Stimulated activated CD8-positive, alpha-beta memory T cell treated with anti-CD3 and anti-CD28 coated beads, Interleukin-15, amount 100 ng/mL, for 4 hours (primary cell): ENCODE measurements at places on chromosomes 1 and 21.

DNA sequence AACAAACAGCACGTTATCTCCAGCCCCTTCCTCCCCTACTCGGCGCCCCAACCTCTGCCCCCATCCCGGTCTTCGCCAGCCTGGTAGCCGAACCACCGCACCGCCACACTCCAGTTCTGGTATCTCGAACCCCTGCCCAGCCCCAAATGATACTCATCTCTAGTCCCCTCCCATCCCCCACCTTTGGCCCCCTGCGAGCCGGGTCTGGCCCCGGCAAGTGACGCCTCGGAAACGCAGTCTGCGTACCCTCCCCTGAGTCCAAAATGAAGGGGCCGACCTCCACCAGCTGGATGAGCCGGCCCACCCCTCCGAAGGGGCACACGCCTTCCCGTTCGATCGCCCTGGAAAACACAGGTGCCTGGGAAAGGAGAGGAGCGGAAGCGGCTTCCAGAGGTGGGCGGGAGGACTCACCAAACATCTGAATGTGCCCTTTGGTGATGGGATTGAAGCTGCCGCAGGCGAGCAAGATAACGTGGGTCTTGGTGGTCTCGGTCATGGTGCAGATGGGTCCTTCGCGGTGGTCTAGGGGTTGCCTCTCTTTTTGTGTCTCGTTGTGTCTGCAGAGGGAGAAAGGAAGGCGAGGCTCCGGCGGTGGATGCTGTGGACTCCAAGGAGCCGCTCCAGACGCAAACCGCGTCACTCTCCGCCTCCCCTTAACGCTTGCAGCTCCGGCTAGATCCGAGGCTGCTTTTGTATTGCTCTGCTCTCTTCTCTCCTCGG lies at the start of gene NMNAT2:
NMNAT2 (minus strand) TSS at position 609 of the 720 bp plus-strand sequence; CDS start at position 496, 113 bp downstream.
- DNase-seq, result no peak

DNA sequence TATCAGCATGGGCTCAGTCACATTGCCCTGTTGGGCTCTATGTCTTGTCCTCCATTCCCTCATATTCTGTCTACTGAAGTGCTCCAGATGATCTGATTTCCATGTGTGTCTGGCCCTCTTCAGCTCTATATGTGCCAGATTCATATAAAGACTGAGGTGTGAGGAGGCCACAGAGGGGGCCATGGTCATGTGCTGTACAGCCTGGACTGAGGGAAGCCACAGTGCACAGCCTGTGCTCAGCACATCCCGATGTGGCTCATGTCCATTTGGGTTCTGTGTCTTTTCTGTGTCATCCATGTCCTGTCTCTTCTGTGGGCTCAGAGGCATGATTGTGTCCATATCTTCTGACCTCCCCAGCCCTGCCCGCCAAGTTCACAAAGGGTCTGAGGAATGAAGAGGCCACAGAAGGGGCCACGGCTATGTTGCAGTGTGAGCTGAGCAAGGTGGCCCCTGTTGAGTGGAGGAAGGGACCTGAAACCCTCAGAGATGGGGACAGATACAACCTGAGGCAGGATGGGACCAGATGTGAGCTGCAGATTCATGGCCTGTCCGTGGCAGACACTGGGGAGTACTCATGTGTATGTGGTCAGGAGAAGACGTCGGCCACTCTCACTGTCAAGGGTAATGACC lies 97.0 kb downstream of the OBSCN start:
- no peak for DNase-seq

GRCh38 chr1:55623311-55623710 lies 408.1 kb upstream of the USP24 start:
- DNase-seq, result no peak

DNA sequence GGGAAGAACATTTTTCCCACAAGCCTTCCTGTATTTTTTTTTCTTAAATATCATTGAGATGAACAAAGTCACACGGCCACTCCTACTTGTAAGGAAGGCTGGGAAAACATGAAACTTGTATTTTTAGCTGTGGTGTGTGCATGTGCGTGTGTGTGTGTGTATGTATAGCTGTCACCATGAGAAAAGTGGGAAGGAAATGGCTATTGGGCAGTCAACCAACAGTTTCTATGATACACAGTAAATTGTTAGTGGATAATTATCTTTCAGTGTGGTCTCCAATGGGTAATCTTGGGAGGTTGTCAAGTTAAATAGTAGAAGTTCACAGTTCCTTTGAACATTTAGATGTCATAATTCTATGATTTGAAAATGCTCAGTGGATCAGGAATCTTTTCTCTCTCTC lies 132.7 kb upstream of the USP24 start:
- no peak for DNase-seq

- DNase-seq, result no peak
Observed at GRCh38 chr21:38261851-38262250, 5.1 kb downstream of the KCNJ15 start.
